ENCODE measurements at places on chromosomes 3 and 15.

DNA sequence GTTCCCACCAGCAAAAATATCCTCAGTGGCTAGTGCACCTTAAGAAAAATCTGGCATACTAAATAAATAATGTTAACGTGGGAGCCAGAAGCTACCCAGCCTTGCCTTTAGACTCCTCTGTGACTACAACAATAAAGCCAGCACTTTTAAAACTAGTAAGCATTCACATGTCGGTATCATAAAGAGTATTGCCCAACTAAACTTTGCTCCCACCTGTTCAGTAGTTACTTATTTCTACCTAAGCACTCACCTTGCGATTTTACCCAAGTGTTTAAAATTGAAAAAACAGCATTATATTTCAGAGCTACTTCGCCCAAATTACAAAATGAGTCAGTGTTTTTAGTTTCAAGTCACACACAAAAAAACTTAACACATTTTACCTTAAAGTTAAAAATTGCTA is 12.8 kb downstream of the ALDH1L1 start:
- DNase-seq = no peak

DNA sequence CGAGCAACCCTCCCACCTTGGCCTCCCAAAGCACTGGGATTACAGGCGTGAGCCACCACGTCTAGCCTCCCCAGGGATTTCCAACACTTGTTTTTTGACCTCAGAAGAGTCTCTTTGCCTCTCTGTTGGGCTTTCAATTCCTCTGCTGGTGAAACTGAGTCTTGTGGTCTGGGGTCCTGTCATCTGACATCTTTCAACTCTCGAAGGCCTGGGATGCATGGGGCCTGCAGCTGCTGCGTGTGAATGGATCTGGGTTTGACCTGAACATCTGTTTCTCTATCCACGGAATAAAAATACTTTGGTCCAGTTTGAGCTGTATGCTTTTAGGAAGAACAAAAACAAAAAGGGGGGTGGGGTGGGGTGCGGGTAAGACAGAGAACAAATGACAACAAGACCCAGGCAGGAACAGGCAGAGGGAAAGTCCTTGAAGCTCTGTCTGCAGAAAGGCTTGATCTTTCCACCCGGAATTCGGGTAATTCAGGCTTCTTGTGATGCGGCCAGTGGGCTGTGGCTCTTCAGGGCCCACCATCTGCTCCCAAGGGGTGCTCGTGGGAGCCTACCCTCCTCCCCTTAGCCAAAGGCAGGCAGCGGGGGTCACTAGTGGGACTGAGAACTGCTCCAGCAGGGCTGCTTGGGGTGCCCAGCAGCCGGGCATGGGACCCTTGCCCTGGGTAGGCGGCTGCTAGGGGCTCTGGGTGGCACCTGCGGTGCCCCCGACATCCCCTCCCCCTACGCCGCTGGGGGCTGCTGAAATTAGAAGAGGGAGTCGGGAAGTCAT is 71.5 kb downstream of the SLC12A8 start:
- DNase-seq = no peak

DNA sequence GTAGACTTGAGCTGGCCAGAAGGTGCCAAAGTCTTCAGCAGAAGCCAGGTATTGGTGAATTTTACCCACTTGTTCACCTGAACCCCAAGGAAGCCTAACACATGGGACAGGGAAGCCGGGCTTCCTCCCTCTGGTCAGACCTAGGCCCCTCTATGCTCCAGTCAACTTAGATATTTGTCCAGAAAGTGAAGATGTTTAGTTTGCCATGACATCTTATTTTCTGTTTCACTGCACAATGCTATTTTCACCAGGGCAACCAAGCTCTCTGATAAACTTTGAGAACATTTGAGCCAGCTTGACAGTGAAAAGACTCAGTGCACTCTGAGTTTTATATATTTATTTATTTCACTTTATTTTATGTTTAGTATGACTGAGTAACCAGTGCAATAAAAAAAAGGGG is 71.0 kb downstream of the SOX14 start:
- DNase-seq = no peak

DNA sequence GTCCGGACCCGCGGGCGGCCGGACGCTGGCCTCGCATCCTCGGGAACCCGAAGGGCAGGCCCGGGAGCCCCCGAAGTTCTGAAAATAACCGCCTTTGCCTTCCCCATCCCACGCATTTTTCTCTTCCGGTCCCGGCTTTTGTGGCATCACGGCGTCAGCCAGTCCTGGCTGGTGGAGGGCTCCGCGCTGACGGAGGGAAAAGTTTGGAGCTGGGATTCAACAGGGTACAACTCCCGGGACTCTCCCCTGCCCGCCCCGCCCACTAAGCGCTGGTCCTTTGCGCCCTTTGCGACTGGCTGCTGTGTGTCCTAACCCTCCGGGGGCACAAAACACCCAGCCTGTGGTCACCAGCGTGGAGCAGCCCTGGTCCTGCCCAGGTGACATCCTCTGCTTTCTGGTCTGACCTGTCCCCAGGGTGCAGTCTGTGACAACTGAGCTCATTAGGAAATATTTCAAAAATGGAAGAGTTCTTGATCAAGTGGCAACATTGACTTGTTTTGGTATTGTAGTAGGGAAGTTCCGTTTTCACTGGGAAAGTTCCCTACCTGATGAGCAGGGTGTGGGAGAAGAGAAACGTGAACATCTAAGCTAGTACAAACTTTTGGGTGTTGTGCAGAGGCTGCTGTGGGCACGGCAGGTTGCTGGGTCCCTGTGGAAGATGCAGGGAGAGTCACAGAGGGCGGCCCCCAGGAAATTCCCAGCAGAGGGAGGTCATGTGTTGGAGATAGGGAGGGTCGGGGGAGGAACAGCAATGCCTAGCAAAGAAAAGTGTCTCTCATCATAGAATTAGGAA is 775 bp downstream of the ARNT2 start:
- DNase-seq = no peak

- DNase-seq = no peak
Observed at GRCh38 chr3:22569570-22569969, 633.6 kb upstream of the UBE2E2 start.

Measured in stimulated activated CD4-positive, alpha-beta T cell treated with anti-CD3 and anti-CD28 coated beads, Interleukin-1b, Interleukin-23, amount 100 ng/mL, for 4 hours (primary cell).